ENCODE measurements at places on chromosomes 6 and 20.

DNA sequence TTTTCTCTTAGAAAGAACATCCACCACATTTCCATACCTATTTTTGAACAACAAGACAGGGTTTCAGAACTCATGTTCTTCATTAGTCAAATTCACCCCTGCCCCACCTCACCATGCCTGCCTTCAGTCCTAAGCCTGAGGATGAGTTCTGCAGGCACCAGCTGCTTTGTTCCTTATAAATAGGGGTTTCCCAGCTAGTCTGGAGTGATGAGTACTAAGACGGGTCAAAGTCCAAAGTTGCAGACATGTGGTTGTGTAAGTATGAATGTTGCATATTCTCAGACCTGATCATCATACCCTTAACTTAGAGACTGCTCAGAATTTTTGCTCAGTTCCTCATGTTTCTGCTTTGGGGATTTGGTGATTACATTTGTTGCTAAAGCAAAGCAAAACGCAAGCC lies 257.7 kb upstream of the CDYL start:
- no peak for DNase-seq

DNA sequence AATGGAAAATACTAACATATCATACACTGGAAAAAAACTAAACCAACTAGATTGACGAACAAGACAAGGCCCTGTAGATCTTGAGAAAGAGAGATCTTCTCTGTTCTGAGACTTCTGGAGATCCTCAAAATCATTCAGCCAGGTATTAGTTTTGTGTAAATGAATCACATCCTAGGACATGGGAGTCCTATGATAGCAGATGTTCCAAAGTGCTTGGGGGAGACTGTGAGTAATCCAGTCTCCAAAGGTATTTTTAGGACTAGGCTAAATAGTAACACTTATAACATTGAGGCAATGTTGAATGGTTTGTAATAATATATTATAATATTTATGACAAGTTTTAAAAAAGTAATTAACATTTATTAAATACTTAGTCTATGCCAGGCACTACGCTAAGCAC lies 275.0 kb downstream of the BTBD9 start:
- no peak for DNase-seq

GRCh38 chr20:39263076-39263475 lies 300.9 kb downstream of the DHX35 start:
- no peak for DNase-seq

GRCh38 chr6:41355952-41356351 lies 20.5 kb downstream of the NCR2 start:
- no peak for DNase-seq

DNA sequence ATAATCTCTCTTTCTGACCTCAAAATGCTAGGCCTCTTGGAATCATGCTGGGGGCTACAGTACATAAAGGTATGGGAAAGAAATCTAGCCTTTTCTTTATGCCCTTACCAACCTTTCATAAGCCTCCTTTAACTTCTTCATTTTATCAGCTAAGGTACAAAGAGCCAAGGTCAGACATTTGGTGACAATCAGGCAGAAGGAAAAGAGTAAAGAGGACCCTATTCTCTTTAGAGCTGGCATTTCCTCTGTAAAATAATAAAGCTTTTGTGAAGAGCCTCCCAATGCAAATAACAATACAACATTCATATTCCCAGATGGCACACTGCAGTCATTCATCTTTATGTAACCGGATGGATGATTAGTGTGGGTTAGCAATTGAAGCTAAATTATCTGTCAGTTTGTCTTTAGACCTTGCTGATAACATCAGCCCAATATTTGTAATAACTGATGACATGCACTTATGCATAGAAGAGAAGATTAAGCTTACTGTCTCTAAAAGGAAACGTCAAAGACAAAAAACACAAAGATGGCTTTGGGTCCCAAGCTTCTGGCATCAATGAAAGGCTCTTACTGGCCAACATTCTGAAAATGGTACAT lies 163.1 kb downstream of the IBTK start:
- no peak for DNase-seq

DNA sequence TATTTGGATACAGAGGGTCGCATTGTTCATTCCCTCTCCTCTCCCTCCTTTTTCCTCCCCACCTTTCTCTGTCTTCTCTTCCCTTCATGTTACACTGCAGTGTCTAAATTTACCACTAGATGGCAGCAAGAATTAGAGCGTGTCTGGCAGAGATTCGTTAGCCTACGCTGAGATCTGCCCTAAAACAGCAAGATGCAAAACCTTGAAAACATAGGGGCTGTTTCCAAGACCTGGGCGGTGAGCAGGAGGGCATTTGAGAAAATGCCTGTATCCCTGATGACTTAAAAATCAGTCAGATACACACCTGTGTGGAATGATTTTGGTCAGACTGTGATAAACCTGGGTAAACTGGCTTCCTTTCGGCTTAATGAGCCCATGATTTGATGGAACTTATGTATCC lies 101.5 kb upstream of the ISM1 start:
- peak; percentile 36 for DNase-seq

- DNase-seq = peak; percentile 90
These were observed at the start of gene RNF146 for GRCh38 chr6:127266178-127266891. Gene RNF146 (plus strand): TSS chr6:127266864. CDS start chr6:127280339, 13,475 bp downstream.

DNA sequence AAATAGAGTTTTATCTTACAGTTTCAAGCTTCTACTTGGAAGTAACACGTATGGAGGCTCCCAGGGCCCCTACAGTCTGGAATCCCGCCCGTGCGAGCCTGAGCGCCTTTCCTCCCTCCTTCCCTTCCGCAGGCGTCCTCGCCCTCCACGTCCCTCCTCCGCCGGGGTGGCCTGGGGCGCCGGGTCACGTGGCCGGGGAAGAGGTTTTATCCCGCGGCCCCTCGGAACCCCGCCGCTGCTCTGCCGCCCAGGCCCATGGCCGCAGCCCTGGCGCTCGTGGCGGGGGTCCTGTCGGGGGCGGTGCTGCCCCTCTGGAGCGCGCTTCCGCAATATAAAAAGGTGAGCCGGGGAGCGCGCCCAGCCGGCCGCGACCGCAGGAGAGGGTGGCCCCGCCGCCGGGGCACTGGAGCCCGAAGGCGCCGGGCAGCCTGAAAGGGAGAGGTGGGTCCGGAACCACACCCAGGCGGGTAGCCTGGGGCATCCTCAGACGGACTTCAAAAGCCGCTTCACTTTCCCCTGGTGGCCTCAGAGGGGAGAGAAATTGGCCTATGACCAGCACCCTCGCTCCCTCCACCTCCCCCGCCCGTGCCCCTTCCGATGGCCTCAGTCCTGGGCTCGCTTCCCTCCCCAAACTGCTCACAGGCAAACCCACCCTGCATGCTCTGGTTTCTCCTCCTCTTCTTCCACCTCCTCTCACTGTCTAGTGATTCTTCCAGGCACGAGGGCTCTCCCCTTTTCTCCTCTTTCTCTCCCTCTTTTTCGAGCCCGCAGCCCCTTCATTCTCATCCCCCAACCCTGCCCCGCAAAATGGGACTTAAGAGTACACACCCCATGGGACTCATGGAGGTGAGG lies at the start of gene CLPSL2:
Gene CLPSL2, plus strand, starts transcription at position 235 of the 852 bp plus-strand sequence. Its CDS starts 21 bp downstream, at position 256.
- DNase-seq = peak; percentile 58

DNA sequence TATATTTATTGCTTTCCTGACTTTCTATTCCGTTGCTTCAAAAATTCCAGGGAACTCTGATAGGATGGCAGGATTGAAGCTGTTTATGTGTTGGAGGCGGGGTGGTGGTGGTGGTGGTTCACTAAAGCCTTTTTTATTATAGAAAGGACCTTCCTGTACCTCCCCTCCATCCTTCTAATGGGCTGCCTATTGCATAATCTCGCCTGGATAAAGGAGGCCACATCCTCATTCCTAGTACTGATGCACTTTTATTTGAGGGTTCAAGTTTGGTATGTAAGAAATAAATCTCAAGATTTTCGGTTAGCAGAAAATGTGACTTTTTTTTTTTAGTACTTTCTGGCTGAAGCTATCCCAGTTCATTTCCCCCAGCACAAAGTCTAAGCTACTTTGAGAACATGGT lies 18.7 kb upstream of the CTAGE9 start:
- no peak for DNase-seq

GRCh38 chr6:12751694-12752325 lies 35.2 kb downstream of the PHACTR1 start:
- DNase-seq = peak; percentile 49

- no peak for DNase-seq
These were observed 425.5 kb downstream of the CBLN4 start for GRCh38 chr20:55579802-55580201.

DNA sequence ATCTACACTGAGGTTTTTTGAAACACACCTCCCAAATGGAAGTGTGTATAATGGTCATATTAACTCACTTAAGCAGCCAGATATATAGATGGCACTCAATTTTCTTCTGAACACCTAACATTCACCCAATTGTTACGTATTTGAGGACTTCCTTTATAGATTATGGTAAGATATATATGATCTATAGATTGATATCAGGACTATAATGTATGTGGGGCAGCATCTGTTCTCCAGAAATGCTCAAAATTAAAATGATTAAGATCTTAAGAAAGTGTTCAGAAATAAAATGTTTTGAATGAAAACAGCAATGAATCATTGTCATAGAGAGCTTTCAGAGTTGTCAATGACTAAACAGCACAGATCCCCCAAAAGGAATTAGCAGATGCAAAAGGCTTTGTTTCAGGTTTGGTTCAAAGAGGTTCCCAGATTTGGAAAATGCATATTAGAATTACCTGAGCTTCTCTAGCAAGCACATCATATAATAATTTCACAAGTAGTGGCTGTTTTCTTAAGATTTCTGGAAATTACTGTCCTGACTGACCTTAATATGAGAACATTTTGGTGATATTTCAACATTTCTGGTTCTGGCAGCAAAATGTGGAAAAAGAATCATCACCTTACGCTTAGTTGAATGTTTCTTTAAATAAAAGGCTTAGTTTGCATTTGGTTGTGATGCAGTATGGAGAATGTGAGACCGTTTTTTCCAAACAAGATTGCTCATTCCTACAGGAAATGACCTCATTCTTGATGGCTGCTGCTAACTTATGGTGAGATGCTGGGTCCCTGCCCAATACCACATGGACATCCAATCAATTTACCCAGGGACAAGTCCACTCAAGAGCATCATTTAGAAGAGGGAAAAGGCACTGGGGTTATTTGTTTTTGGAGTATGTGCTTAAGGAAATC lies 31.5 kb downstream of the TRAF3IP2 start:
- DNase-seq = no peak

DNA sequence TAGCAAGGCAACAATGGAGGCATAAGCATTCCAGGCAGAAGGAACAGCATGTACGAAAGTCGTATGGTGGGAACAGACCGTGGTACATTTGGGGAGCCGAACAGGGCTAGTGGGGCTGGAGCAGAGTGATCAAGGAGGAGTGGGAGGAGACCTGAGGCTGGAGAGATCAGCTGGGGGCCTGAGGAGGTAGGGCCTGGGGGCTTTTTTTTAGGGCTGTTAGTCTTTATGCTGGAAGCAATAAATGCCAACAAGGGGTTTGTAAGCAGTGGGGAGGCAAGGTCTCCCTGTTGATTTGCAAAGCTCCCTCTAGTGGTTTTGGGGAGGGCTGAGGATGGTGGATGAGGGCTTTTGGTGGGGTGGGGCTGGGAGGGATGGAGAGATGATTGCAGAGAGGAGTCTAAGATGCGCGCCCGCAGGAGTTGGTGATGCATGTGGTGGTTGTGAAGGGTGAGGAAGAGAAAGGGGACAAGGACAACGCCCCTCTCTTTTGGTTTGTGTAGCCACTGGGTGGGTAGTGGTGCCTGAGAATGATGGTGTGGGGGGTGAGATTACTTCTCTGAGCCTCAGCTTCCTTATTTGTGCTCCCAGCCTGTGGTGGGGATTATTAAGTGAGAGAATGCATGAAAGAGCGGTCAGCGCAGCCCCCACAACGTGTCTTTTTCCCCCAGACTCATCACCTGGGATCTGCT lies 74.1 kb upstream of the TOX2 start:
- DNase-seq = no peak

- DNase-seq = no peak
These were observed 226.9 kb downstream of the DLL1 start for GRCh38 chr6:170063851-170064602.

- DNase-seq = no peak
These were observed 39.5 kb downstream of the CRISP1 start for GRCh38 chr6:49826743-49827406.

- DNase-seq = no peak
These were observed 1.3 kb downstream of the RGS19 start for GRCh38 chr20:64077876-64078551.

- DNase-seq = no peak
These were observed 25.8 kb upstream of the SNRPC start for GRCh38 chr6:34731393-34732060.

DNA sequence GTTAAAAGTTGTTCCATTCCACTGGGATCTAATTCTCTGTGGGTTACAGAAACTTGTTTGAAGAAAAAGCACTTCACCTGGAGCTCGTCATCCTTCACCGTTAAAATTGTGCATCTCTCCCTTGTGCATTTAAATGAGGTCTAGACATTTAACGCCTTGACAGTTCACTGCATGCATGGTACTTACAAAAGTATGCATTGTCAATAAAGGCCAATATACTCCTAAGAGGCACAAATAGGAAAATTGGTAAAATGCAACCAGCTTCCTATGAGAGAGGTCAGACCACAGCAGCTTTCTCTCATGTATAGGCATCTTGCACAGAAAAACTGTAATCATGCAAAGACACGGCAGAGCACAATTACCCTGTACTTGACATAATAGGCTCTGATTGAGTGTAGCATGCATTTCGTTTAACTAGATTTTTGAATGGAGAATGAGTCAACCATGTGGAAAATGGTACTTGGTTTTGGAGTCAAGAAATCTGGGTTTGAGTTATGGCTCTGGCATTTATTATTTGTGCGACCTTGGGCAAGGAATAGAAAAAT lies 378.5 kb downstream of the RFPL4B start:
- DNase-seq = no peak

GRCh38 chr20:1204113-1204512 lies 859 bp downstream of the C20orf202 start:
- DNase-seq = no peak

DNA sequence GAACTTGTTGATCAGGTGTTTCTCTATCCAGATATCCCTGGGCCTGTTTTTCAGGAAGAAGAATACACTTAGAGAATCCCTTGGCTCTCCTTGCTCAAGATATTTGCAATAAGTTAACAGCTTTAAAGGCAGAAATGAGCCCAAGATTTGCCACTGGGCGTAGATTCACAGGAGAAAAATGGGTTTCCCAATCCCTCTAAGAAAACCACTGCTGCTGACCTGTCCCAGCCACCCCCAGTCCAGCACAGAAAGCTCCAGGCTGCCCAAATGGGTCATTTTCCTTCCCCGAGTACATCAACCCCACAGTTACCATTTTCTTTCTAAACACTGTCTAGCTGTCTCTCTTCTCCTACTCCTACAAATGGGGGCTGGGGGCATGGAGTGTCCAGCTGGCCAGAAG lies 67.3 kb downstream of the ANKRD60 start:
- DNase-seq = no peak

- no peak for DNase-seq
These were observed 40.0 kb upstream of the CLDN20 start for GRCh38 chr6:155223646-155224451.

- no peak for DNase-seq
These were observed 157.2 kb downstream of the CD83 start for GRCh38 chr6:14274546-14275492.
